Right ventricle myocardium inferior (tissue), 1 donor: ENCODE measurements at places on chromosomes 1 and 21. TPM values are rescaled to one million over a fixed set of nuclear protein-coding genes. Genes with fewer than 3 reads are reported as not detected.

Gene SF3B4
- 24.8 TPM for total RNA-seq

Gene MTARC1
- total RNA-seq, result 7.9 TPM

Gene BCL2L15
- total RNA-seq, result not detected

Gene RIPPLY3
- total RNA-seq, result not detected

Gene AKR7A3
- not detected for total RNA-seq

Gene GPR37L1
- total RNA-seq, result 0.08 TPM

Gene CRP
- not detected for total RNA-seq

Gene KANK4
- total RNA-seq, result 0.95 TPM

Gene PPFIA4
- 22.2 TPM for total RNA-seq

Gene CDK11A
- total RNA-seq, result 20.8 TPM

Gene LHX8
- not detected for total RNA-seq

Gene CDKN2C
- total RNA-seq, result 15.2 TPM

Gene ADGRB2
- total RNA-seq, result 16.1 TPM

DNA sequence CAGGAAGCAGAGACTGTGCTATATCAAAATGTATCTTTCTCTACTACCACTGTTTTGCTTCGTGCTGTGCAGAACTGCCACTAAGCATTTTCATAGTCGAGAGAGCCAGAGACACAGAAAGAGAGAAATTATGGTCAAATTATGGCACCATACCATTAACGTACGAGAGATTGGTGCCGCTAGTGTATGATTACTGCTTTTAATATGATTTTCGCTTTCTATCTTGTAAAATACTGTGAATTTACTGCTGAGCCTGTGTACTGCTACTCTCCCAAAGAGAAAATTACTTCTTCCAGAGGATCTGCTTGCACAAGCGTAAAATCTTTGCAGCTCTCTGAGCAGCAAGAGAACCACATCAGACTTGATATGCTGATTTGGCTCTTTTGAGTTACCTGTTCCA, 71.1 kb upstream of the ZNF281 start:
- no peak for DNase-seq

DNA sequence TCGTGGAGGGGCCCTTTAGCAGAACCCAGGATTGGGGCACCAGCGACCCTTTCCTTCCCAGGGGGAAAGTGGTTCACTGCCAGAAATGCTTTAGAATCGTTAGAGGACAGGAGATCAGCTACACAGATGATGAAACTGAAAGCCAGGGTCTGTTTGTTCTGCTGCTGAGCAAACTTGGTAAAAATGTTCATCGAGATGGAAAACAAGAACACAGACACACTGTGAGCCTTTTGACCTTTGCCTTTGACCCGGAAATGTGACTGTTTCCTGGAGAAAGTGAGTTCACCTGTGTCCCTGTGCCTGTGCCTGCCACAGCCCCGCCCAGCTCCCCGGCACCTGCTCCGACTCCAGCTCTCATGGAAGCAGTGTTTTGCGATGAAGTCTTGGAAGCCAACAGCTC, 234.3 kb downstream of the CAMTA1 start:
- no peak for DNase-seq

GRCh38 chr21:30044447-30045064, 104.8 kb upstream of the GRIK1 start:
- DNase-seq, result no peak

GRCh38 chr1:23018661-23019093, 591 bp upstream of the KDM1A start:
- DNase-seq, result no peak

- DNase-seq, result no peak
Measured at GRCh38 chr21:18023157-18023556, 204.0 kb upstream of the C21orf91 start.

DNA sequence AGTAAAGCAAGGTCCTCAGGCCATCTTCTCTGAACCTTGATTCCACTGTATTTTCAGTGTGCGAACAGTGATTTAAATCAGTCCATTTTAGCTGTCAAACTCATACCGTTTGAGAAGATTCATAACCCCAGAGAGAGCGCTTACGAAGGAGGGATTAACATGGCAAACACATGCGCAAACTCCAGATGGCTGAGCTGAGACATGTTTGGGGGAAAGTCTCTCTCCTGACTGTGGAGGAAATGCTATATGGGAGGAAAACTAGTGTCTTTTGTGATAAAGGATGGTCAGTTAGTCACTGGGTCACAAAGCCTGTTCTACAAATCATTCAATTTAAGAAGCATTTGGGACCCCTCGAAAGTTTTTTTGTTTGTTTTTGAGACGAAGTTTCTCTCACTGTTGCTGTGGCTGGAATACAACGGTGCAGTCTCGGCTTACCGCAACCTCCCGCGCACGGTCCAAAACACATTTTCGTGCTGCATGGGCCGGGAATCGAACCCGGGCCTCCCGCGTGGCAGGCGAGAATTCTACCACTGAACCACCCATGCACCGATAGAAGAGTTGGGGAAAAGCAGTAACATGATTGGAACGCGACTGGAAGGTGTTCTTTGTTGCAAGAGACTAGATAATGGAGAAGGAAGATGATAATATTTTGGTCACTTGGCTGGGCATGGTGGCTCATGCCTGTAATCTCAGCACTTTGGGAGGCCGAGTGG, 58.4 kb upstream of the CXADR start:
- DNase-seq, result no peak

DNA sequence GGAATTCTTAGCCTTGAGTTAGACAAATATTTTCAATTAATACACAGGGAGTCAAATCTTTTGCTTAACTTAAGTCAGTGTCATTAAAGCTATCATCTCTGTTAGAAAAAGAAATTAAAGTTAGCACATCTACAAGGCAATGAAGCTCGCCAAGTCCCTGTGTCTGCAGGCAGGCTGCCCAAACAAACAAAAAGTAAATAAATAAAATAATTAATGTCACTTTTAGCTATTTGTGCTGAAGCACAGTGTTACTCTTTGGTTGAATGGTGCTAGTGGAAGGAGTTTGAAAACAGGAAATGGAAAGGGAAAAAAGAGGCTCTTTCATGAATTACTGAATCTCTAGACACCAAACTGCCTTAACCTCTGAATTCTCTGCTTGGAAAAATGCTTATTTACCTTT, 37.1 kb upstream of the COL11A1 start:
- no peak for DNase-seq

GRCh38 chr1:239363930-239364329, 22.4 kb upstream of the CHRM3 start:
- no peak for DNase-seq

DNA sequence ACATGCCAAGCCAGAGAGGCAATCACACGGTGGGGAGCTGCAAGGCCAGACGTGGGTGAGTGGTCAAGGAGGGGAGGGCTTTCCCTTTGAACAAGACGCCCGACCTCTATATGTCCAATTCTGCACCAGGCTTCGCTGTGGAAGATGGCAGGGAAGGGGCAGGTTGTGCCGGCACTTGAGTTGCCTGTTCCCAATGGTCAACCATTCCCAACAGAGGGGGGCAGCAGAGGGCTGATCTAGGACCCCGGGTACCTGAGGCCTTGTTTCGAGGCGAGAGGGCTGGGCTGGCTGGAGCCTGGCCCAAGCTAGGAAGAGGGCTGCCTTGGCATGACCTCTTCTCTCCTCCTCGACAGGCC, 64.9 kb downstream of the TMEM53 start:
- DNase-seq, result no peak

DNA sequence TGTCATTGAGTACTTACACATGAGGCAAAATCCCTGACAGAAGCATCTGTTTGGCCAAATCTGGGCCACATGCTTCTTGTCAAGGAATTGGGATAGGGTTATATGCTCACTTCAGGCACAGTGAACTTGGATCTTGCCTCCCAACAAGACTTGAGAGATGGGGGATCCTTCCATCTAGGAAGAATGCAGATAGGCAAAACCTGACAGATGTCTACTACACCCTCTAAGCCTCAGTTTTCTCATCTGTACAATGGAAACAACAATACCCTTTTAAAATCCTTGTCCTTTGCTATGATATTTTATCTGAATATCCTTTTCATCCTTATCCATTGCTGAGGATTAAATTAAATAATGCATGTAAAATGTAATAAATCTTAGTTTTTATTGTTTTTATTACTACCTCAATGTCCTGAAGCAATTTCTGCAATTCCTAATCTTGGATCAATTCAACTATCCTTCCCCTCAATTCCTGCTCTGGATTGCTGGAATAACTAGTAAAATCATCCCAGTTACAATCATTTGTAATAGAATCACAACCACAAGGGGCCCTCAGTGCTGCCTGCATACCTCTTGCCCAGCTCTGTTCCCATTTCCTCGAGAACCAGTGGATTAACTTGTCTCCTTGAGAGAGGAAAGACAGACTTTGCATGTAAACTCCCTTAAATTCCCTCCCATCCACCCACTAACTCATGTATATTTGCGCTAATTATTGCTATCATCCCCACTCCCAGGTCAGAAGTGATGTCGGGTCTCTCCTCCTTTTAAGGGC, 8.1 kb upstream of the XPR1 start:
- no peak for DNase-seq

GRCh38 chr1:85047472-85048295, 616 bp downstream of the MCOLN3 start:
- peak; percentile 68 for DNase-seq

- DNase-seq, result no peak
Measured at GRCh38 chr1:116817582-116818064, 63.4 kb downstream of the CD2 start.

DNA sequence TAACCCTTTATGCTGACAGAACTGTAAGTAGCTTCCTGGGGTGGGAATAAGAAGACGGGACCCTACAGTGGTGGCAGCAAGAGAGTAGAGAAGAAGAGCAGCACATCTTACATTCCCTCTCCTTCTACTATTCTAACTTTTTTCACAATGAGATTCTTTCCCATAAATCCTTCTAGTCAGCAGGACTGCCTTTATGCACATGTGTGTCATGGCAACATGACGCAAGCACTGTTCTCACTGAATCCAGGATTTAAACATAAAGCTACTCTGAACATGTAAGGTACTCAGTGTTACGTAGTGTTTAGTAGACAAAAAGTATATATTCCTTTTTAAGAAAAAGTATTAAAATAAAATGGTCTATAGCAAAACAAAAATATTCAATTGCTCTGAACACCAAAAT, 309.7 kb upstream of the LYPLAL1 start:
- DNase-seq, result no peak

DNA sequence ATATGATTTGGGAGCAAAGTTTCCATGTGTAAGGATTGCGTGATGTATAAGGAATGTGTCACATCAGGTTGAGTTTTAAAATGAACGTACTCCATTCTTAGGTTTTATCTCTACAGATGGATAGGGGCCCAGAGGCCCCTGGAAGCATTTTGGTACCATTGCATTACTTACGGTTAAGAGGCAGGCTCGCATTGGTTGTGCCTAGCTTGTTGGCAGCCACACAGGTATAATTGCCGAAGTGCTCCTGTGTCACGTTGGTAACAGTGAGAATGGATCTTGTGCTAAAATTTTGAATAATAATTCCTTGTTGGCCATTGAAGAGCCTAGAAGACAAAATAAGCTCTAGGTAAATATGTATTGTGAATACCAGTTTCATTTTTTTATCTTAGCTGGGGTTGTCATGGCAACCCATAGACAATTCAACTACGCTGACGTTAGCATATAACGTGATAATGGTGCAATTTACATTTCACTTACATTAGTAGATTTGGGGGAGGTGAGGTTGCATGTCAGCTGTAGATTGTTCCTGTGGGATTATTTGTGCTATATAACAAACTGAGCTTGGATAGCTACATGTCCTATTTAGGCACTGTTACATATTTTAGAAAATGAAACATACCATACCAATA, 511.9 kb upstream of the ZRANB2 start:
- DNase-seq, result no peak

DNA sequence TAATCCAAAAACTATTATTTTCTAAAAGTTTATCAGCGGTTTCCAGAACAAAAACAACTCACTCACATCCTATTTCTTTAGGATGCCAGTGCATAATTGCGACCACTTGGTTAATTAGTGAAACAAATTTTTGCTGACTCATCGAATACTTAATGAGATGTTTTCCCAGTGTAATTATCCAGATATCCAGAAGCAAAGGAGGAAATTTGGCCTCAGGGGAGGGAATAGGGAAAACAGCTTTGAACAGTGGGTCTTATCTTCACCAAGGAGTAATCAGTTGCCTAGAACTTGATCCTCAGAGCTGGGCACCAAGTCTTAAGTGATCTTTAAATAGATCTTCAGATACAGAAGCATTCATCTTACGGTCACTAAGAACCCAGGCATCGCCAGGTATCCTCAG, 24.3 kb downstream of the STYXL2 start:
- no peak for DNase-seq

- no peak for DNase-seq
Measured at GRCh38 chr1:179310721-179311120, 17.1 kb downstream of the SOAT1 start.

- no peak for DNase-seq
Measured at GRCh38 chr1:37038227-37039093, 4.1 kb upstream of the GRIK3 start.

- DNase-seq, result no peak
Measured at GRCh38 chr1:156436141-156437036, 64.2 kb downstream of the MEF2D start.

GRCh38 chr1:56931211-56931610, 34.6 kb downstream of the C8B start:
- DNase-seq, result no peak

DNA sequence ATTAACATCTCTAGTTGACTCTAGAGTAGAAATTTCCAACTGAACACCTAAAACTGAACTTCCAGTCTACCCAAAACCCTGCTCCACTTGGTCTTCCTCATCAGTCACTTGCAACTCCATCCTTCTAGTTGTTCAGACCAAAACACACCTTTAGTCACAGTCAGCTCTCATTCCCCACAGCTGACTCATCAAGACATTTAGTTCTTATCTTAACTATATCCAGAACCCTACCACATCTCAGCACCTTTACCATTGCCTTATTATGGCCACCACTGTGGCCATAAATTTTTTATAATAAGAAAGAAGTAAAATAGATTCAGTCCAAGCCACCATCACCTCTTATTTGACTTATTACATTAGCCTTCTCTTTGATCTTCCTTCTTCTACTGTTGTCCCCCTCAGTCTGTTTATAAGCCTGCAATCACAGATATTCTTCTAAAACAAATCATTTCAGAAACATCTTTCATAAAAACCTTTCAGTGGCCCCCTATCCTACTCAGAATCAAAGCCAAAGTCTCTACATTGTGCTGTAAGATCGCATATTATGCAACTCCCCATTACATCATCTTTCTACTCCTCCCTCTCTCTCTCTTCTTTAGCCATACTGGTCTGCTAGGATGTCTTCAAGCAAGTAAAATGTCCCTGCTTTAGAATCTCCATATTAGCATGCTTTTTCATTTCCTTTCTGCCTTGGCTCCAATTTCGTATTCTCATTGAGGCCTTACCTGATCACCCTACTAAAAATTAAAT, 275.9 kb downstream of the LRRC40 start:
- DNase-seq, result no peak
